ENCODE measurements at places on chromosomes 7 and 10. TPM values are rescaled to one million over a fixed set of nuclear protein-coding genes. Genes with fewer than 3 reads are reported as not detected.

WDR91 gene
- 8.6 TPM for polyA plus RNA-seq

IFIT2 gene
- polyA plus RNA-seq: 7.2 TPM

KIAA1549 gene
- polyA plus RNA-seq: 11.8 TPM

PVRIG gene
- 3.5 TPM for polyA plus RNA-seq

TMEM139 gene
- 0.85 TPM for polyA plus RNA-seq

VSTM2A gene
- not detected for polyA plus RNA-seq

SFTPA2 gene
- 0.69 TPM for polyA plus RNA-seq

AMZ1 gene
- polyA plus RNA-seq: 0.18 TPM

GRCh38 chr7:11931307-11931706 lies 99.3 kb upstream of the THSD7A start:
- no peak for DNase-seq
- H3K27ac ChIP-seq: no peak overlapping the region
- no peaks in the 10 kb centered on the region for H3K36me3 ChIP-seq
- no peak overlapping the region for H3K4me3 ChIP-seq
- H3K27me3 ChIP-seq: no peaks in the 10 kb centered on the region
- no peaks in the 10 kb centered on the region for H3K4me1 ChIP-seq

- H3K4me1 ChIP-seq: no peaks in the 10 kb centered on the region
- H3K27me3 ChIP-seq: peaks cover 15% of the 10 kb centered on the region
- DNase-seq: no peak
- H3K4me3 ChIP-seq: no peak overlapping the region
Observed at GRCh38 chr7:3089493-3089892, 45.8 kb upstream of the CARD11 start.

DNA sequence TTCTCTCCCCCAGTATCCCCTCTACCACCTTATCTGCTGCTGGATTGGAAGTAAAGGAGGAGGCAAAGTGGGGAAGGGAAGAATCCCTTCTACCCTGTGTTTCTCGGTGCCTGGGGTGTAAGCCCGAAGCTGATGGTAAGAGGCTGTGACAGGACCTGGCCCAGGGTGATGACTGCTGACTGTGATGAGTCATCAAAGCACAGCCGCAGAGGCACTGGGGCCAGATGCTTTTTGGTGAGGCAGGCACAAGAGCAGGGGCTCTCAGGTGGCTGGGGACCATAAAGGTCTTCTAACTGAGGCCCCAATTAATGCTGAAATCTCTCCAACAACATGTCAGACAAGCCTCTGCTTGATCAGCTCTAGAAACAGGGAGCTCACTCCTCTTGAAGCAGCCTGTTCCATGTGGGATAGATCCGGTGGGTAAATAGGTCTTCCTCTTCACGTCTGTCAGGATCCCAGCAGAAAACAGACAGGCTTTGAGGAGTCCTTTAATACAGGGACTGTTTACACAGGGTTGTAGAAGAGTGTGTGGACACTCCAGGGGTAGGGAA lies 86.1 kb upstream of the PCBD1 start:
- H3K36me3 ChIP-seq: no peaks in the 10 kb centered on the region
- no peak for DNase-seq
- peaks cover 13% of the 10 kb centered on the region for H3K27me3 ChIP-seq
- H3K4me3 ChIP-seq: no peak overlapping the region
- no peak overlapping the region for H3K27ac ChIP-seq

DNA sequence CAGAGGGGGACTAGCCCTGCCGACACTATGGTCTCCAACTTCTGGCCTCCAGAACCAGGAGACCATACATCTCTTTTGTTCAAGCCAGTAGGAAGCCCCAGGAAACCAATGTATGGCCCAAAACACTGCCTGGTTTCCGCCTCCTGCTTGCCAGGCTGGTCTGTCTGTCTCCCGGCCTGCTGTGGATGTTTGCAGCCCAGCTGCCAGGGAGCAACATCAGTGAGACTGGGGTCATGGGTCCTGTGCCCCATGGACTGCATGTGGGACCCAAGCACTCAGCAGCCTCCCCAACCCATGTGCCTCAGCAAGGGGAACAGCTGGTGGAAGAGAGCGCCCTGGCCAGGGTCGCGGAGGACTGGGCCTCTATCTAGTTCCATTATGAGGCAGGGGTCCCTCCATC lies 33.4 kb upstream of the NUB1 start:
- no peak overlapping the region for H3K27ac ChIP-seq
- no peaks in the 10 kb centered on the region for H3K36me3 ChIP-seq
- H3K4me3 ChIP-seq: no peak overlapping the region

DNA sequence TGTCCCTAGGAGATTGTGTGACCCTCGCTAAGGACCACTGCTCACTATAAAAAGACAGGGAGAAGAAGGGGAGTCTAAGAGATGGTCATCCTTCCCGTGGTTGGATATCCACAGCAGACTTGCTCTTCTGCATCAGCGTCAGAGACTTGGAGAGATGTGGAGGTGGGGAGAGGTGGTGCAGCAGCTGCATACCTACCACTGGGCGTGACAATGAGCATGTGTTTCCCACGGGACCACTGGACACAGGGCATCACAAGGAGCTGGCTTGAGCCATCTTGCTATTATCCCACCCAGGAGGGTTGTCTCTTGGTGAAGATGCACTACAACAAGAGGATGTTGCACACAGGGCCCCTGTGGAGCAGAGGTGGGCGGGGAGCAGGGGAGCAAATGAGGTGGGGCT lies 18.8 kb upstream of the ANKRD1 start:
- no peaks in the 10 kb centered on the region for H3K27me3 ChIP-seq
- DNase-seq: no peak
- H3K36me3 ChIP-seq: no peaks in the 10 kb centered on the region
- H3K4me1 ChIP-seq: peaks cover 13% of the 10 kb centered on the region

- H3K4me3 ChIP-seq: no peak overlapping the region
- H3K36me3 ChIP-seq: peaks cover 14% of the 10 kb centered on the region
- H3K4me1 ChIP-seq: peaks cover 42% of the 10 kb centered on the region
- H3K27me3 ChIP-seq: peaks cover 4% of the 10 kb centered on the region
- peak; percentile 85 for DNase-seq
Observed at GRCh38 chr7:2172311-2173188, 60.2 kb downstream of the MAD1L1 start.

DNA sequence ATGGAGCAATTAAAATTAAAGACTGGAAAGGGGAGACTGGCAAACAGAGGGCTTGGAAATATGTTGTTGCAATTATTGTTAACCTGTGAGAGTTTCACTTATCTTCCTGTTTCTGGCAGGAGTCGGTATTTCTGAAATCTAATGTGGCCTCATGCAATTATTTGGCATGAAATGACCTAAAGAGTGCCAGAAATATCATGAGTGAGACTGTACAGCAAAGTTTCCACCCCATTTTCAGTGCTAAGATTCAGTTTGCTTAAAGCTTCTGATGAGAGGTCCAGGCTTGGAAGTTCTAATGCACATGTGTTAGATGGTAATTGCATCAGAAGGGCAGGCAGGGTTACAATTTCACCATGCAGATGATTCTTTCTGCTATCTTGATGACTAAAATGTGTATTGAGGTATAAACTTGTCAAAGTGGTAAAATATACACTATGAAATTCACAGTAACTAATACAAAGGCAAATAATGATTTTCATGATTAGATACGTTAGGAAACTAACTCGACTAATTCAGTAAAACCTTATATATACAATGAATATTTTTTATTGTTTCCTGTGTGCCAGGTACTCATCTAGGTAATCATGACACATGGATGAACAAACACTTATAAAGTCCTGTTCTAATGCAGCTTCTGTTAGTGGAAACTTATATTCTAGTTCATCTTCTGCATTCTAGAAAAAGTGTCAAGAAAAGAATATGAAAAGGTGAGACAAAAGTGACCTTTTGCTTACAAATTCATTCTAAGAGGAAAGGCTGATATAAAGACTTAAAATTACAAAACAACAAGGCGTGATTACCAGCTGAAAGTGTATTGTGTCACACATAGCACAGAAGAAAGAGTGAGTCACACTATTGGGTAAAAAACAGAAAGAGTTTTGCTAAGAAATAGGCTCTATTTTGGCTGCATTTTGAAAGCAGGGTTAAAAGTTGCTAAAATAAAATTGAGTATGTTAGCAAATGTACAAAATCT lies 533.4 kb upstream of the SEMA3D start:
- no peaks in the 10 kb centered on the region for H3K4me1 ChIP-seq
- peak; percentile 84 for DNase-seq
- no peak overlapping the region for H3K27ac ChIP-seq
- H3K36me3 ChIP-seq: no peaks in the 10 kb centered on the region

- H3K36me3 ChIP-seq: no peaks in the 10 kb centered on the region
- peak overlapping the region; percentile 98 for H3K27ac ChIP-seq
- no peak for DNase-seq
Observed at GRCh38 chr10:43419997-43420368, 11.0 kb upstream of the HNRNPF start.

DNA sequence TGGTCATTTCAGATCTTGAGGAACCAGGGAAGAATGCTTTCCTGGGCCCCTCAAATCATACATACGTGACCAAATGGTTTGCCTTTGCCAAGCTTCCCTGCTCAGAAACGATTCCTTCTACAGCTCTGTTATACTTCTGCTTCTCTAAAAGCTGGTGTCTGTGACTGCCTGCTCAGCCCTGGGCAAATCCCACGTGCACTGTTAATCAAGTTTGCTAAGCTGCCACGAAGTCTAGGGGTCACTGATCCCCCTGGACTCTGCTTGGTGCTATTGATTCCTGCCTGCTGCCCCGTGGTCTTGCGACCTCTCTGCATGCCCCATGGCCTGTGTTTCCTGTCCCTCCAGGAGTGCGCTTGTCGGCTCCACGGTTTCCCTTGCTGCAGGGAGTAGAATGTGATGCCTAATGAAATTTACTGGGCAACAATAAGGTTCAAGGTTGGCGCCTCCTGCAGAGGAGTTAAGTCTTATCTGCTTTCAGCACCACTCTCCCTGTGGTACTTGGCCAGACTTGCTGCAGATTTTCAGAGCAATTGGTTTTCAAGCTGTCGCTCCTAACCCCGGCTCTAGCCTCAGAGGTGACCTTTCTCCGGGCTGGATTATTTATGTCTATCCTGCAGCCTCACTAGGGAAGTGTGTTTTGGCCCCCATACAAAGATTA lies 201.6 kb upstream of the FZD8 start:
- DNase-seq: peak; percentile 77
- H3K27ac ChIP-seq: no peak overlapping the region
- peaks cover 8% of the 10 kb centered on the region for H3K4me1 ChIP-seq
- no peak overlapping the region for H3K4me3 ChIP-seq
- H3K27me3 ChIP-seq: no peaks in the 10 kb centered on the region

DNA sequence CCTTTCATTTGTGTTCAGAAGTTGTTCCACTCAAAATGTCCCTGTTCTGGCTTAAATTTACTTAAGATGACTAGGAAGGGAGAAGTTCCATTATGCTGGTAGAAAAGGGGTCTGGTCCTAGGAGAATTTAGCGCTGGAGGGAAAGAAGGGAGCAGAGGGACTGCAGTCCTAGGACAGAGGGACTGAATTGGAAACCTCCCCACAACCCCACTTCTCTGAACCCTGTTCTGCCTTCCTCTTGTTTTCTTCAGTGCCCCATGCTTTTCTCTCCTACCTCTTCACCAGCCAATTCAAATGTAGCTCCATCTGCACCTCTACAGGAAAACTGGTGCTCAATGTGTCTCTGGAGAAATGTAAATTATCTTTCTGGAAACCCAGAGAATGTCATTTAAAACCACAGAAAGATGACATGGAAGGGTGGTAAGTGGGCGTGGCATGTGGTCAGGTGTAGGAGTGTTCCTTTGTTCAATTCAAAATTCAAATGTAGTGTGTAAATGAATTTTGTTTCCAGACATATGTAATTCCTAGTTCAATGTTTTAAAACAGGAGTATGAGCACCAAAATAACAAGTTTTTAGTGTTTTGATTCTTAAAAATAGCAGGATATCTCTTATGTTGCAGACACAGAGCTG lies 24.0 kb upstream of the RHOBTB1 start:
- no peak for DNase-seq
- H3K4me3 ChIP-seq: no peak overlapping the region
- H3K27ac ChIP-seq: no peak overlapping the region
- H3K27me3 ChIP-seq: no peaks in the 10 kb centered on the region
- H3K36me3 ChIP-seq: no peaks in the 10 kb centered on the region
- H3K4me1 ChIP-seq: no peaks in the 10 kb centered on the region

DNA sequence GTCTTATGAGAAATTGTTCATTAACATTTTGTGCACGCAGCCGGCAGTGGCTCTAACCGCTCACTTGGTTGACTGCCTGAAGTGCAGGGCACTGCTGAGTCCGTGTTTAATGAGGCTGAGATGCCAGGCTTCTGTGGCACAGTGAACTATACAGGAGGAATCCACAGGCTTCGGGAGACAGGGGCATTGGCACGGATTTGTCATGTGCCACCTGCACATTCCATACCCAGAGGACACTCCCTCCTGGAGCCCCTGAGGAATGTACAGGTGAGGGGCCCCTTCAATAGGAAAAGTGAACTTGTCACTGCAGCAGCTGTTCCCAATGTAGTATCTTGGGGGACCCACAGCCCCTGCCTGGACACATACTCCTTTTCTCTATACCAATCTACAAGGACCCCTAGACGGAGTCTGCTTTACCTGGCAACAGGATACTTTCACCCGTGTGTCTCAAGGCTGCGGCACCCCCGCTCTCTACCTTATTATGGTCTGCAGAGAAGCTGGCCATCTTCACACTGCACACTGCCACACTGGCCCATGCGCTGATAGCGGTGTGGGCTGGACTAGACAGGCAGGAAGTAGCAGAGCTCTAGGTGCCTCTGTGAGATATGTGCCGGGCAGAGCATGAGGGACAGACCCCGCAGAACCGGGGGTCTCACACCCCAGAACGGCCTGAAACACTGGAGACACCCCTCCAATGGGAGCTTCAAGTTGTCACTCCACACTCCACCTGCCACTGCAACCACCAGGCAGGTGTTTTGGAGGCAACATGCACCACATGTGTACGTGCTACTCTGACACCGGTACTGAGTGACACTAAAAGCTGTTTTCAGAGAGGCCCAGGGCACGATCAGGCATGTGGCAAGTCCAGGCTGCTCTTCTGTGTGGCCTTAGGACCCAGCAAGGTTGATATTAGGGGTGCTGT lies 71.4 kb upstream of the RHEB start:
- no peaks in the 10 kb centered on the region for H3K27me3 ChIP-seq
- no peak for DNase-seq
- no peak overlapping the region for H3K27ac ChIP-seq
- H3K36me3 ChIP-seq: no peaks in the 10 kb centered on the region
- peaks cover 5% of the 10 kb centered on the region for H3K4me1 ChIP-seq

GRCh38 chr10:111439034-111439842 lies 362.4 kb downstream of the ADRA2A start:
- H3K36me3 ChIP-seq: no peaks in the 10 kb centered on the region
- no peak overlapping the region for H3K4me3 ChIP-seq
- H3K27ac ChIP-seq: no peak overlapping the region
- DNase-seq: no peak
- H3K27me3 ChIP-seq: no peaks in the 10 kb centered on the region

- H3K27ac ChIP-seq: no peak overlapping the region
- H3K36me3 ChIP-seq: no peaks in the 10 kb centered on the region
- DNase-seq: peak; percentile 70
- peaks cover 17% of the 10 kb centered on the region for H3K4me1 ChIP-seq
Observed at GRCh38 chr10:111203615-111204014, 126.8 kb downstream of the ADRA2A start.

GRCh38 chr10:88676283-88677060 lies 12.2 kb downstream of the LIPF start:
- H3K4me1 ChIP-seq: no peaks in the 10 kb centered on the region
- no peak for DNase-seq
- no peak overlapping the region for H3K27ac ChIP-seq
- H3K36me3 ChIP-seq: no peaks in the 10 kb centered on the region
- H3K27me3 ChIP-seq: no peaks in the 10 kb centered on the region
- H3K4me3 ChIP-seq: no peak overlapping the region

GRCh38 chr7:40489844-40490602 lies 355.2 kb downstream of the SUGCT start:
- no peaks in the 10 kb centered on the region for H3K27me3 ChIP-seq
- no peaks in the 10 kb centered on the region for H3K36me3 ChIP-seq
- no peak overlapping the region for H3K4me3 ChIP-seq
- H3K4me1 ChIP-seq: no peaks in the 10 kb centered on the region
- no peak overlapping the region for H3K27ac ChIP-seq

Data from muscle of leg (tissue), 16 donors.